HFF-Myc (cell line): ENCODE measurements at places on chromosomes 3 and 15.
A peak's percentile ranks its signal among the peaks of the same experiment; 100 is the strongest.

DNA sequence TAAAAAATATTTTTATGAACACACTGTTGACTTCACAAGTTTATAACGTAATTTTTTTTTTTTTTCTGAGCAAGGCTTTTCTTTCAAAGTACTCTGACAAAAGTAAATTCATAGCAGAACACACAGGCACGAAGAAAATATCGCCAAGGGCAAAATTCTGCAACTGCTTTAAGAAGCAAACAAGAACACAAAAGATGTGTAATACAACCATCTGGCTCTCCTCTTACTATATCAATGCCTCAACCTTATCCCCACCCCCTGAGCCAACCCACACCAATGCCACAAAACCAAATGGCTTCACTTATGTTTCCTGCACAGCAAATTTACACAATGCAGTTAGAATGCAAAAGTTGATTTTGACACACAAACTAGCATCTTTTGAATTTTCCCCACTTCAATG is 274.2 kb downstream of the FOXP1 start:
- DNase-seq: no peak

- DNase-seq: no peak
Measured at GRCh38 chr15:52329150-52329549, 33.5 kb upstream of the MYO5C start.

DNA sequence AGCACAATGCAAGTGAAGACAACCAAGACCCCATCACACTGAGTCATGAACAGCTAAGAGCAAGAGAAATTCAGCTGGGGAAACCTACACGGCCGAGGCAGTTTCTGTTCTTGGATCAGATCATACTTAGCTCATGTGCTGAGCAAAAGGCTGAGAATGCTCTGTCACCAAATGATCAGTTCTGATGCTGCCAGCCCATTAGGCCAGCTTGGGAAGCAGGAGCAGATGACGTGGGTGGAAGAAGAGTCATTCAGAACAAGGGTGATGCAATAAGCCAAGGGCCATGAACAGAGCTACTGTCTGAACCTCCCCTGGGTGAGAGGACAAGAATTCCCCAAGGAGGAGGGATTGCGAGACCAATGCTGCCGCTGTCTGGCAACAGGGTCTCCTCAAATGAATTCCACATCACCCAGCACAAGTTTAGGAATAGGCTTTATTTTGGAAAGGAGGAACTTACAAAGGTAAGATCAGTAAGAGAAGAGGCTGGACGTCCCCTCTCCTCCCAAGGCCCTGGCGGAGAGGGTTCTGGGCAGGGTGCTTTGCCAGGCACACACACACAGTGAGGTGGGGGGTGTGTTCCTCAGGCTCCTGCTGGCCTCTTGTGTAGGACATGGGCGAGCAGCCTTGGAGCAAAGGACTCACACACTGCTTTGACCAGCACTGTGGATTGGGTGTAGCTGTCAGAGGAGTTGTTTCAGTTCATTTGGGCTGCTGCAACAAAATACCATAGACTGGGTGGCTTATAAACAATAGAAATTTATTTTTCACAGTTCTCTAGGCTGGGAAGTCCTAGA is 65.6 kb upstream of the CTXND1 start:
- DNase-seq: peak; percentile 20

DNA sequence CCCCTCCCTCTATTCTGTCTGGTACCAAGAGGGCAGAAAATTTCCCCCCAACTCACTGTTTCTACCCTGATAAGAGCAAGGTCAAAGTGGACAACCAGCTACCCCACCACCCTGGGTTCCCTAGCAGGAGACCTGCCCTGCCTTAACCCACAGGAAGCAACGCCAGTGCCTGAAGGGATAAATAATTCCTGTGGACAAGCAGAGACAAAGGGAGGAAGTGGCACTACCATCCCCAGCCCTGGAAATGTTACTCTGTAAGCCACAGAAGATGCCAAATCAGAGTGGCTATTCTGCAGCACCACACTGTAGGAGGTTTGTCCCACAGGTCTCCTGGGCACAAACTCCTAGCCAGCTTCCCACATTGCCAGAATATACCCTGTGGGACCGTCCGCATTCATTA is 80.1 kb downstream of the DNAH12 start:
- DNase-seq: no peak

DNA sequence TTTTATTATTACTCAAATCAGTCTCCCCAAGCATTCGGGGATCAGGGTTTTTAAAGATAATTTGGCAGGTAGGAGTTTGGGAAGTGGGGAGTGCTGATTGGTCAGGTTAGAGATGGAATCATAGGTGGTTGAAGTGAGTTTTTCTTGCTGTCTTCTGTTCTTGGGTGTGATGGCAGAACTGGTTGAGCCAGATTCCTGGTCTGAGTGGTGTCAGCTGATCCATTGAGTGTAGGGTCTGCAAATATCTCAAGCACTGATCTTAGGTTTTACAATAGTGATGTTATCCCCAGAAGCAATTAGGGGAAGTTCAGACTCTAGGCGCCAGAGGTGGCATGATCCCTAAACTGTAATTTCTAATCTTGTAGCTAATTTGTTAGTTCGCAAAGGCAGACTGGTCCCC is 20.6 kb upstream of the TRANK1 start:
- no peak for DNase-seq

- no peak for DNase-seq
Measured at GRCh38 chr3:141542202-141542969, 55.6 kb downstream of the RASA2 start.

DNA sequence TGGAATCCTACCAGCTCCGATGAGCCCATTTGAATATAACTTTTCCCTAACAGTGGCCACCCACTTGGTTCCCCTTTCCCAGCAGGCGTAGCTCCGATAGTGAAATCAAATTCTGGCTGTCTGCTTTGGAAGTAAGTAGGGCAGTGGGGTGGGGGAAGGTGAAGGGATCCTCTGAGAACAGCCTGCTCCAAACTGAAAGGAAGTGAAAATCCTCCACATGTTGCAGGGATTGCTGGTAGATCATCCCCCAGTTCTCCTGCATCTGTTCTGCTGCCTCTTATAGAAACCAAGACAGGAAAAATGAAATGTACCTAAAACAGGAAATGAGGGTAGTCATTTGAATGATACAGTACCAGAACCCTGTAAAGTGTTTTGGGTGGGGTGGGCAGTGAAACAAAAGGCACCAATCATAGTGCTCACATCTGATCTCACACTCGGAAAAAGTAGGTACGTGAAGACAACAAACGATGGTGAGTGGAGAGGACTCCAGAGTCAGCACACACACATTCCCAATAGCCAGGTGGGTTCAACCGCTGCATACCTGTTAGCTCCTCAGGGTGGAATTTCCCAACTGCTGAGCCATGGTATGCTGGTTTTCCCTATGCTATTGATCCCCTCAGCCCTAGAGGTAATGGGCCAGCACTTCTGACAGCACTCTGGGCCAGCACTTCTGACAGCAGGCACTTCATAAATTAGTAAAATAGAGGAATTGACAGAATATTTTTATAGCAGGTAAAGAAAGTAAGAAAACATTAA is 304.9 kb upstream of the ADAMTS9 start:
- no peak for DNase-seq

DNA sequence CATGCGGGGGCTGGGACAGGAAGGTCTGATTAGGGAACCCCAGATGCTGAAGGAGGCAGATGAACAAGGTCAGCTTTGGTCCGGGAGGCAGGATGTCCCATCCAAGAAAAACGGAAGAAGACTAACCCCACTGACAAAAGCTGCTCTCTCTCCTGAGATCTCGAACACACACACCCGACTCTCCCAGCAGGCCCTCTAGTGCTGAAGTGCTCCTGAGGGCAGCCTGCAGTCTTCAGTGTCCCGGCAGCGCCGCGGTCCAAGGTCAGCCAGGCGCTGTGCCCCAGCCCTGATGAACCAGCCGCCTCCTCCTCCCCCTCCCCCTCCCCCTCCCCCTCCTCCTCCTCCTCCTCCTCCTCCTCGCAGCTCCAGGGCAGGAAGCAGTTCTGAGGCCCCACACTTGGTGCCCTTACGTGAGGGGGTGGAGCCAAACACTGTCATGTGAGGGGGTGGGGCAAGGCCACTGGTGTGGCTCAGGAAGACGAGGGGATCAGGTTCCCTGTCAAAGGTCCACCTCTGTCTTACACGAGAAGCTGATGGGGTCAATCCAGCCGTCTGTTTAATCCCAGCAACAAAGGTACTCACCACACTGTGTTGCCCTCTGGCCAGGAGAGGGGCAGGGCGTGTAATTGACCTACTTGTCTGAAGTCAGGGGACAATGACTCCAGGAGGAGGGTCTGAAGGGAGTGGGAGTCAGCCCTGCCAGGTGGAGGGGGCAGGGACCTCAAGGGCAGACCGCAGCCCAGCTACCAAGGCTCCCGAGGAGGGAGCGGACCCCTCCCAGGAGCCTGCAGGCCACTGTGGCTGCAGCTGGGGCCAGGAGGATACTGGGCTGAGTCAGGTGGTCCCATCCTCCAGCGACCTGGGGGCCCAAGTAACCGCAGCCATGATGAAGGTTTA is 34.3 kb downstream of the PRR23E start:
- DNase-seq: no peak
